ENCODE measurements at places on chromosomes 3 and 15.

GRCh38 chr3:74643636-74644035 lies 29.2 kb upstream of the CNTN3 start:
- DNase-seq: no peak

- DNase-seq: no peak
Observed at GRCh38 chr15:71275098-71275497, 159.8 kb downstream of the THSD4 start.

DNA sequence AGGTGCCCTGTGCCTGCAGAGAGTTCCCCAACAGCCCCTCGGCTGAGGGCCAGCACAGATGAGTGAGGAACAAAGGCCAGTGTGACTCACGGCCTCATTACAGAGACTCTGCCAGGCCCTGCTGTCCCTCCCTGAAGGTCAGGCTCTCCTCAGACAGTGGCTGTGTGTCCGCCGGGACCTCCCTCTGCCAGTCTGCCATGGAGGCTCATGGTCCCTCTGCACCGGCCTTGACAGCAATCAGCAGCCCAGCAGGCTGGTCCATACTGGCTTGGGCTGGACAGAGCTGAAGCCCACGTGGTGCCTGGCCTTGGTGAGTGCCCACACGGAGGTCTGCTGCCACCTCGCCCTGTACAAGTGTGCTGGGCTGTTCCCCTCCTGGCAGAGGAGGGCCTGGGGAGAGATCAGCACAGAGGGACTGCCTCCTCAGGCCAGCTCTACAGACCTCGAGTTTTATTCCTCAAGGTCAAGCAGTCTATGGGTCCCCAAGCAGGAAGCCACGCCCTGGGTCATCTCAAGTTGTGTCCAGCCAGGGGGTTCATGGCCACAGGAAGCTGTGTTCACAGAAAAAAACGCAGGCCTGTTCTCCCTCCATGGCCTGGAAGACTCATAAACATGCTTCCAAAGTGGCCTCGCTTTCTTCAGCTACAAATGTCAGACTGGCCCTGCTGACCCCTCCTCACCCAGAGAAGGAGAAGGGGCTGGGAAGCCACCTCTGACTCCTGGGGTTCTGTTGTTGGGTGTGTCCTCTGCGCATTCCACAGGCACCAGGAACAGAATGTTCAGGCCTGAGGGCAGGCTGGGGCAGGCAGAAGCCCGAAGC lies 27.0 kb downstream of the SLC41A3 start:
- no peak for DNase-seq

DNA sequence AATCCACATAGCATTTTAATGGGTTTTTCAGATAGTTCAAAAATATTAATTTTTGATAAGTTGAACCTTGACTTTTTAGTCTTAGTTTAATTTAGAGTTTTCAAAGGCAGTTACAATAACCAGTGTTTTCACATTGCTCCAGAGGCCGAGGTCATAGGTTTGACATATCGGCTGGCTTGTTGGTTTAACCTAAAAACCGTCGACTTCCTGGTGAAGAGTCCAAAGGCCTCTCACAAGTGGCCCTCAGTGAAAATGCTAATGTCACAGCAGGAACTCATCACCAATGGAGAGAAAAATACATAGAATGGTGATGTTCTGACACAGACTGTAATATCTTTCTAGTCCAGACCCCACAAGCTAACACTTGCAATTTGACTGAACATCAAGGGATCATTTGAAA lies 642.3 kb downstream of the PLOD2 start:
- no peak for DNase-seq

DNA sequence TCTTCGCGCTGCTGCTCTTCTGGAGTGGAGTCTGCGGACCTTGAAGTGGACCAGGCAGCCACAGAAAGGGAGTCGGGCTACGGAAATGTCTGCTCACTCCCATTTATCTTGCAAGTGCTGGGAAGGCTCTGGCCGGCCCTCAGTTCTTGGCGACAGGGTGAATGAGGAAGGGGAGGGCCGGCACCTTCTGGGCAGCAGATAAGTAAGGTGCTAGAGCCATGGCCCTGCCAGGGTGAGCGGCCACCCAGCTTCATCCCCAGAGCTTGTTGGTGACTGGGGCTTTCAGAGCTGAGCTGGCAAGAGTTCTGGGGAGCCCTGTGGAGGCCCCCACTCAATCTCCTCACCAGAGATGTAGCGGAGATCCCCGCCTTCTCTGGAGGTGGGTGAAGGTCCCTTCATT lies 103.5 kb downstream of the ASB7 start:
- no peak for DNase-seq

DNA sequence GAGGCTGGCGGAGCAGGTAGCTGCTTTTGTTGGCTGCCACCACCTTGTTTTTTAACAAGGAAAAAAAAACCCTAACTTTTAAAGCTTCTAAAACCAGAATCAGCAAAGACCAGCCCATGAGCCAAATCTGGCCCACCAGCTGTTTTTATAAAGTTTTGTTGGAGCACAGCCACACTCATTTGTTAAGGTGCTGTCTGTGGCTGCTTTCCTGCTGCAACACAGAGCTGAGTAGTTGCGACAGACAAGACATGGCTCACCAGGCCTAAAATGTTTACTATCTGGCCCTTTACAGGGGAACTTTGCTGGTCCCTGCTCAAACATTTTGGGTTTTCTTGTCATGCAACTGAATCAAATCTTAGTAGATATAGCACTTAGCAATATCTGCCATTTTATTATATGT lies 18.9 kb downstream of the EFCAB12 start:
- no peak for DNase-seq

DNA sequence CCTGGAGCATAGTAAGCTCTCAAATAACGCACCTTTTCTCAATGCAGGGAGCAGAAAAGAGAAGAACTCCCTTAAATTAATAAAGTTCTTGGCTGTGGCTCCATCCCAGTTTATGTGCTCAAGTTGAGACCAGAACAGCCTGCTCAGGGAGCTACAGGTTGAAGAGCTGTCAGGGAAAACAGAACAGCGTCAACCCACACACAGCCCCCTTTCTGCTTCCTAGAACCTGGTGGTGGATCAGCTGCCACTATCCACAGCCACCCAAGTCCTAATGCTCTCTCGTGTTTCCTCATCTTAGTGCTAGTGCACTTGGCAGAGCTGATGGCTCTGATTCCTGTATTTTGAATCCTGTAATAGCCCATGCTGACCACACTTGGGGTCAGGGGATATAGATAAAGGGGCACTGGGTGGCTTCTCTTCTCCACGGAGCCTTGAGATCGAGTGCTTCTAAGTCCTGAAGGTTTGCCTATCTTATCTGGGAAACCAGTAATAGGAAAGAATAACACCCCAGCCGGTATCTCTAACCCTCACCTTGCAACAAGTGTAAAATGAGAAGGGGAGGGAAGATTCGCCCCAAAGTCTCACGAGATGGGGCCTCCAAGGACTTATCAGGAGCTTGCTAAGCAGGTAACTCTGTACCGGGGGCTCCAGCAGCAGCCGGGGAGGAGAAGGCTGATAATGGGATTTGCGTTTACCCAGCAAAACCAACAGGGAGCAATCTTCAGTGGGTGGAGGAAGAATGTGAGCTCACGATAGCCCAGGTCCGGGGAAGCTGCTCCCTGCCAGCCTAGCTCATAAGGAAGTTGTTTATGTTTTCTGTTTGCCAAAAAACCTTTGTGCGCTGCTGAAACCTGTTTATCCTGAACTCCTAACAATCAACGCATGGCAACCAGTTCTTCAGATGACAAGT lies 136.2 kb upstream of the ICE2 start:
- DNase-seq: no peak

DNA sequence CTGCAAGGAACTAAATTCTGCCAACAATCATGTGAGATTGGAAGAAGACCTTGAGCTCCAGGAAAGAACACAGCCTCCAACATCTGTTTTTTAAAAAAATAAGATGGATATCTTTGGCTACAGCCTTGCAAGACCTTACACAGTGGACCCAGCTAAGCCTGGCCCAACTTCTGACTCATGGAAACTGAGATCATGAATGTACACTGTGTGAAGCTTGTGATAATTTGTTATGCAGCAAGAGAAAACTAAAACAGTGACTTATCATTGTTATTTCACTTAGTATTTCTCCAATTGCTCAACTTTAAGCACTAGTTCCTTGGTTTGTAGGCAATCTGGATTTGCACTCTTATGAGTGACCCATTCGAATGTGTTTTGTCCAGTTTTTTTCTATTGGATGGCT lies 29.3 kb downstream of the SHQ1 start:
- DNase-seq: no peak

- DNase-seq: no peak
Observed at GRCh38 chr3:137294839-137295238, 337.1 kb downstream of the IL20RB start.

DNA sequence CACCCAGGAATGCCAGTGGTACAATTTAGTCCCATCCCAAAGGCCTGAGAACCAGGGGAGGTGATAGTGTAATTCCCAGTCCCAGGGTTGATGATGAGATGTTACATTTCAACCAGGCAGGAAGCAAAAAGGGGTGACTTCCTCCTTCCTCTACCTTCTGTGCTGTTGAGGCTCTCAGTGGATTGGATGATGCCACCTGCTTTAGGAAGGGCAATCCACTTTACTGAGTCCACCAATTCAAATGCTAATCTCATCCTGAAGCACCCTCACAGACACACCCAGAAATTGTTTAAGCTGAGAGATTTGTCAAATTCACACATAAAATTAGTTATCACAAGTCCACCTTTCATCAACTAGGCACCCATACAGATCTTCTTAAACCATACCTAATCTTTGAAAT lies 418.5 kb upstream of the GOLIM4 start:
- no peak for DNase-seq

GRCh38 chr3:71245971-71246880 lies 337.3 kb downstream of the FOXP1 start:
- DNase-seq: no peak

DNA sequence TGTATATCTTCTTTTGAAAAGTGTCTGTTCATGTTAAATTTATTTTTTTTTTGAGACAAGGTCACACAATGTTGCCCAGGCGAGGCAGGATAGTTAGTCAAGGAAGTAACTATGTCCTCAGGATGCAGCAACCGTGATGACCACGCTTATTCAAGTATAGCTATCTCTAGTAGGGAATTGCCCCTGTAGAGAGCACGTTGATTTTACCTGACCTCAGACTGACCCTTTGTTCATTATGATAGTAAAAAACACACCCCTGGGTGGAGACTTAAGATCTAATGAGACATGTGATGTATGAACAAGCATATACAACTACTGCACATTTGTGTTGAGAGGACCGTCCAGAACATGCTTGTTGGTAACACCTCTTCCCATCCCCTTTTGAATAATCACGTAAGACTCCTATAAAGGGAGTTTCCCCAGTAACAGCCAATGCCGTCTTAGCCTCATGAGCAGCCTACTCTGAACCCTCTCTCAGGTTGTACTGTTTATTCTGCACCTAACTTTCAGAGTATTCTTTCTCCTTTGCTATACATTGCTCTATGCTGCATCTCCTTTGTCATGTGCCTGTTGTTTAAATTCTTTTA lies 32.9 kb downstream of the ZNF621 start:
- no peak for DNase-seq

DNA sequence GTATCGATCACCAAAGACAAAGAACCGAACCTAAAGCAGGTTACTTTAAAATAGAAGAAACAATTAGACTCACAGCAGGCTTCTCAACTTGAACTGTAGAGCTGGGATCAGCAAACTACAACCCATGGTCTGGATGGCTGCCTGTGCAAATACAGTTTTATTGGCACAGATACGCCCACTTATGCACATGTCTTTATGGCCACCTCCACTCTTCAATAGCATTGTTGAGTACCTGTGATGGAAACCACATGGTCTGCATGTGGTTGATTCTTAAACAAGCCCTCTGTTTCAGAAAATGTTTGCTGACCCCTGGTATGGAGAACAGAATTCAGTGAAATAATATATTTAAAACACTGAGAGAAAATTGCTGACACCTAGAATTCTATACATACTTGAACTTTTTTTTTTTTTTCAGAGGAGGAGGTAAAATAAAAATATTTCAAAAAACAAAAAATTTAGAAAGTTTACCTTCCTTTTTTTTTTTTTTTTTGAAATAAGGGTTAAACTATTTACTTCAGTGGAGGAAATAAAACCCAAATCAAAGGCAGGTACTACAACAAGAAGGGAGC lies 263.8 kb upstream of the ATP10A start:
- no peak for DNase-seq

DNA sequence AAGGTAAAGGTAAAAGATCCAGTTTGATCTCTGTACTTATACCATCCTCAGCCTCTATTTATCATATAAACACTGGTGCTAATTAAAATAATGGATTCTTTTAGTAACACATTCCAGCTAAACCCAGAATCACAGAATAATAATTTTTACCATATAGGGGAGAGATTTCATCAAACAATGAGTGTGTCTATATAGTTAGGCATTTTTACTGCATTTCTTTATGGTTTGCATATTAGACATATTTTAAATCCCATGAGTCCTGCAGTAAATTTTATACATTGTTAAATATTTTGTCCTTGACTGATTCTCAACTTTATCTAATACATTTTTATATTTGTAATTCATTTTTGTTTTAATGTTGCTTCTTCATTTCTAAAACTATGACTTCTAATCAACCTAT lies 323.7 kb upstream of the AGTR1 start:
- DNase-seq: no peak

GRCh38 chr3:43499256-43499655 lies 122.6 kb downstream of the ANO10 start:
- no peak for DNase-seq

DNA sequence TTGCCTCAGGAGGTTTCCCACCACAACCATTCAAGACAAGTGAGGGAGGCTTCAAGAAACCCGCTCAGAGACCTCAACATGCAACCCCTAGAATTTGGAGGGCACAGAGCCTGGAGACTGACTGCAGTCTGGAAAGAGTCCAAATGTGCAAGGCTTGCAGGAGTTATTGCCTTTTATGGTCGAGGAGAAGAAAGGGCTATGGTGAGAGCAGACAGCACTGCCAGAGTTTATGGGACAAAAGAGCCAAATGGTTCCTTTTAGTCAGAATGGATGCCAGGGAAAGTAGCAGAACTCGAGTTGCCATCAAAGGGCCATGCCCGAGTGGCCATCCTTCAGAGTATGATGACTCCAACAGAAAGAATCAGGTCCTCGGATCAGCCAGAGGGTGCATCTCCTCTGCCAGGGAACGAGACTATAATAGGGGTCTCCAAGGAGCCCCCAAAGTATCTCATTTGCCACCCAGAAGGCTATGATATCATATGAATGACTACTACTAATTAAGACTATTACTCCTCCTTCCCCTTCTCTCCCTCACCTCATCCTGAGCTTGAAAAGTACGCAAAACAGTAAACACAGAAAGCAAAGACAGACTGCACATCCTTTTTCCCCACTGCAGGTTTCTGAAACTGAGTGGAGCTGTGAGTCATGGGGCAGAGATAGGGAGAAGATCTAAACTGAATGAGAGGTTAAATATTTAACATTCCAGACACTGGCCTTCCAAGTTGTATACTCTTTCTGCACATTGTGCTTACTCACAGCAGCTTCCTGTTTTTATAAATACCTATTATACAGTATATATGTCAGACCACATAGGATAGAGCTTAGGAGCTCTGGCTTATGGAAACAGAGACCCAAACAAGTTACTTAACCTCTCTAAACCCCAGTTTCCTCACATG lies 33.9 kb upstream of the TMCO5A start:
- DNase-seq: no peak

GRCh38 chr15:69793431-69793780 lies 304.3 kb downstream of the TLE3 start:
- DNase-seq: no peak

GRCh38 chr3:177201700-177202397 lies 4.6 kb upstream of the TBL1XR1 start:
- no peak for DNase-seq

- no peak for DNase-seq
Observed at GRCh38 chr3:119893769-119894168, 111.9 kb downstream of the NR1I2 start.

Data from stimulated activated CD4-positive, alpha-beta T cell treated with anti-CD3 and anti-CD28 coated beads, TNF-alpha, amount 100 ng/mL, for 4 hours (primary cell).